LHCN-M2 (cell line): ENCODE measurements at places on chromosomes 12 and 14.

DNA sequence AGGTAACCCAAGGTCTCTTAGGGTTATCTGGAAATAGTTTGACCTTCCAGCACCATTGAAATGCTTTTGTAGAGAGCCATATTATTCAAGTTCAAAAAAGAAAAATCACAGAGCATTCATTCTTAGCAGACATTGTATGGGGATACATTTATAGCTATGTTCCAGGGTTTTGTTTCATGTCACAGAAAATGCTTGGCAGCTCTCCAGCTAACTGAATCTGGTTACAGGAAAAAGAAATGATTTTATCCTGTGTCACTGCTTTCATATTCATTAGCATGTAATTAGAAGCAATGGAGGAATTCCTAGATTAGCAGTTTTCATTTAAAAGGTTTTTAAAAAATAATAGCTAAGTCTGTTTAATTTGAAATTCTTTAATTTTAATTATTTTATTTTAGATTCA, 78.9 kb downstream of the SNAPC1 start:
- DNase-seq = peak; percentile 12

- no peak for DNase-seq
These were observed 320.5 kb downstream of the CACNA1C start for GRCh38 chr12:2373307-2373706.

DNA sequence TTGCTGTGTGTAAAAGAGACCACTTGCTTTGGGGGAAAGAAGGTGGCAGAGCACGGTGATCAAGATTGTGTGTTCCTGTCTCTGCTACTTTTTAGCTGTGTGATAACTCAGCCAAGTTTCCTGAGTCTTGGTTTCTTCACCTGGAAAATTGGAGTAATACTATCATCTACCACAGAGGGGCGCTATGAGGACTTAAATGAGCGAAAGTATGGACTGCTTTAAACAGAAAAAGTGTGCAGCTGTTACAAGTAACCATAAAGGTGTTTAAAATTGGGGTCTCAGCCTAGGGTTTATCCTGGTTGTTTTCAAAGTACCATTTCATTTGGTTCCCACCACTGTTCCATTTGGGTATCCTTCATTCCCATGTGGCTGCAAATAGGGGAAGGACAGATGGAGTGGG, 65.9 kb upstream of the WSCD2 start:
- DNase-seq = peak; percentile 4

GRCh38 chr14:37695866-37696265, 100.4 kb downstream of the TTC6 start:
- DNase-seq = no peak

DNA sequence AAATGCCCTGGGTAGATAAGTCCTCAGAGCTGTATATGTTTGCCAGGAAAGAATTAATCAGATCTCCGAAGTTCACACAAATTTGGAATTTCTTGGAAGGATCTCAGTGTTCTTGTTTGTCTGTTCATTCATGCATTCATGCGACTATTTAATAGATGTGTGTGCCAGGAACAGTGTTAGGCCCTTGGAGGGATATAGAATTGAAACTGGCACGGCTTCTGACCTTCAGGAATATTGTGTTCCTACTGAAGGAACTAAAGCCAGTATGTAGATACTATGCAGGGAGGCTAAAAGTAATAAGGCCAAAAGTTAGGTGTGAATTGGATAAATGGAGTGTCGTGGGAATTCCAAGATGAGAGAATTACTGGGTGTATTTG, 166.0 kb upstream of the NOS1 start:
- no peak for DNase-seq

DNA sequence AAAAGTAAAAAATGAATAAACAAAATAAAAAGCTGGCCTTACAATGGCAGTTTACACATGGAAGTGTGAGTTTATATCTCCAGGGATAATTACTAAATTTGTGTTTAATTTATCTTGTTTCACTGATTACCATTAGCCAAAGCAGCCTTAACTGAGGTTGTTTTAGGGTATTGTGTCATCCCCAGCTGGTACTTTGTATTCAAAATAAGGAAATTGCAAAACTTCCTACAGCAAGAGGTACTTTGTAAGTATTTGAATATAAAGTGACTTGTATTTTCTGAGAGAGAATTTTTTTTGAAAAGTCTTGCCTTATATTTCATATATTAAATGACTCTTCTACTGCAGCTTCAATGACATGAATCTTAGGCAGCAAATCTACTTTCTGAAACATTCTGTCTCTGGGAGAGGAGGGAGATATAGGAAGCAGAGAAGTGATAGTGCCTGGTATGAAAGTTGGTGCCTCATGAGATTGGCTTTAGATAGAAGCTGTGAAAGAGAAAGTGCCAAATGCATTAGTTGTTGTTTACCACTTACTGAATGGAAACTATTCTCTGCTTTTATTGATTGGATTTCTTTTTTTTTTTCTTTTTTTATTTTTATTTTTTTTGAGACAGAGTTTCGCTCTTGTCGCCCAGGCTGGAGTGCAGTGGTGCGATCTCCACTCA, 6.7 kb downstream of the FNTB start:
- DNase-seq = no peak

DNA sequence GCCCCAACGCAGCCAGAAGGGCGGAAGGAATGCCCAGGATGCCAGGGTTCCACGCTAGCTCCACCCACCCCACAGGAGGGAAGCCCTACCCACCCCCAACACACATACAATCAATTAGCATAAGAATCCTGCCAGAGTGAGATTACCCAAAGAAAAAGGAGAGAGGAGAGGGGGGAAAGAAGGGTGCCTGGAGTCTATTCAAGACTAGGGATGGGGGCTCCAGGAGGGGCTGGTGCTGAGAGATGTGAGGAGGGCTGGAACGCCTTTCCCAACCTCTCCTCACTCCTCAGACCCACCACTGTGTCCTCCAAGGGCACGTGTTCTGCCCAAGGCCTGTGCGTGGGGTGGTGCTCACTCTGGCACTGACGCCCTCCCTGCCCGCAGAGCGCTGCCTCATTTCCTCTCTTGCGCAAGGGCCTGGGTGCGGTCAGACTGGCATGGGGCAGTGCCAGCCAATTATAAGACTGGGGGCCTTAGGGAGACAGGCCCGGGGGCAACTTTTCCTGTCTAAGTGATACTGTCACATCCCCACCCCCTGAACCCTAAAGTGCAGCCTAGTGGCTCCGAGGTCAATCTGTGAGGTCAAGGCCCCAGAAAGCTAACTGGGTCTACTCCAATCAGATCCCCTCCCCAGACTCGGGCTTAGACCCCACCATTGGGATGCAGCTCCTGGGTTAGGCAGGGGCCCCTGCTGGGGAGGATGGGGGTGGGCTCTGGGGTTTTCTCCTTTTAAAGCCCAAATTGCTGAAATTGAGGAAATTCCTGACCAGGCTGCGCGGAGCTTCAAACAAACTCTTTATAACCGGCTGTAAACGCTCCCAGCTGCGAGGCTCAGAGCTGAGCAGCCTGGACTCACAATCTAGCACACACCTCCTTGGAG, 10.2 kb upstream of the ITGB7 start:
- DNase-seq = peak; percentile 37
